ENCODE measurements at places on chromosomes 2 and 18.

DNA sequence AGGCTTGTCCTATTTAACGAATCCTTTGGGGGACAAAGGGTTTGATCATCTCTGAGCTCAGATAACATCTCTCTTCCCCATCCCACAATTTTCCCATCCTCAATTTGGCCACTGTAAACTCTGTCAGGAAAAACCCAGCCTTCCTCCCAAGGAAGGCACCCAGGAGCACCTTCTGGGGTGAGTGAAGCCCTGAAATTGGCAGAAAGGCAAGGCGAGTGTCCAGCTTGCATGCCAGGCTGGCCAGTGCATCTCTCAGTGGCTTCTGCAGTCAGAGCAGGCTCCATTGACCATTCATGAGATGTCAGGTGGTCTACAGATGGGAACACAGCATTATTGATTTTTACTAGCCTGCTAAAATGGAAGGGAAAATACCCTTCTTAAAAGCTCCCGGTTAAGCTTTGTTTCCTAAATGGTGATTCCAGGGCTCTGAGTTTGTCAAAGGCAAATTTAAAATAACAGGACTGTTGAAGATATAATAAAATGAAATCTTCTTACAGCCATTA is 83.2 kb upstream of the BOD1L2 start:
- no peak for DNase-seq

GRCh38 chr18:3624935-3625741 is 175.2 kb downstream of the TGIF1 start:
- DNase-seq: peak; percentile 70

- peak; percentile 82 for DNase-seq
These were observed 156.7 kb downstream of the LPIN1 start for GRCh38 chr2:11903085-11903606.

- no peak for DNase-seq
These were observed 66.6 kb upstream of the ODC1 start for GRCh38 chr2:10514743-10515142.

- DNase-seq: peak; percentile 65
These were observed 17.5 kb upstream of the MGAT4A start for GRCh38 chr2:98748292-98749065.

DNA sequence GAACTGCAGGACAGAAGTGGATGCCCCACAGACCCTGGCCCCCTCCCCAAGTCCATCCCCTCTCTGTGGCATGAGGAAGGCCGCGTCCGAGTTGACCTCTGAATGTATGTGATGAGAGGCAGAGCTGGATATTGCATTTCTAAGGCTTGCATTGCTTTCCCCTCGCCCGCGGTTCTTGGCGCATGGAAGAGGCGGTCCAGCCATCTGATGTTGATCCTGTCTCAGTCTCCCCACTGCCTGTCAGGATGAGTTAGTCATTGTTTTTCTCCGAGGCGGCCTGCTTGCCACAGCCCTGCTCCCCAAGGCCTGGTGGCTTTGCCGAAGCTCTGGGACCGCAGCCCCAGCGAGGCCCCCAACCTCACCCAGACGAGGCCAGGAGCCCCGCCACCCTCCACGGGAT is 88.6 kb downstream of the SMAD7 start:
- DNase-seq: no peak

- peak; percentile 86 for DNase-seq
These were observed 92.3 kb upstream of the SMAD2 start for GRCh38 chr18:48022531-48023329.

DNA sequence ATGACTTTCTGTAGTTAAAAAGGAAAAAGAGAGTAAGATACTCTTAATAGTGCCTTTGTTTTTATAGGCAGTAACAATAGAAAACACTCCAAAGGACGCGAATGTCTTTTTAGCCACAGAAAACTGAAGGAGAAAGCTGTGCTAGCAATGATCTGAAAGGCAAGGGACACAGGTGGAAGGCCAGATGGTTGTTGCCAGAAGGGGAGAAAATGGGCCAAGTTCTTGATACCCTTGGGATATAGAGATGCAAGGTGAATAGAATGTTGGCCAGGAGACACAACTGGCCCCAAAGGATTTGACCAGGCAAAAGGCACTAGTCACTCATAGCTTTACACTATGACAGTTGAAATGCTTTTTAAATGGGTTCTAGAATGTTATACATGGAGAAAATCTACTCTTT is 180.0 kb downstream of the NRXN1 start:
- DNase-seq: no peak

- DNase-seq: no peak
These were observed 27.6 kb upstream of the MYO1B start for GRCh38 chr2:191217580-191217979.

DNA sequence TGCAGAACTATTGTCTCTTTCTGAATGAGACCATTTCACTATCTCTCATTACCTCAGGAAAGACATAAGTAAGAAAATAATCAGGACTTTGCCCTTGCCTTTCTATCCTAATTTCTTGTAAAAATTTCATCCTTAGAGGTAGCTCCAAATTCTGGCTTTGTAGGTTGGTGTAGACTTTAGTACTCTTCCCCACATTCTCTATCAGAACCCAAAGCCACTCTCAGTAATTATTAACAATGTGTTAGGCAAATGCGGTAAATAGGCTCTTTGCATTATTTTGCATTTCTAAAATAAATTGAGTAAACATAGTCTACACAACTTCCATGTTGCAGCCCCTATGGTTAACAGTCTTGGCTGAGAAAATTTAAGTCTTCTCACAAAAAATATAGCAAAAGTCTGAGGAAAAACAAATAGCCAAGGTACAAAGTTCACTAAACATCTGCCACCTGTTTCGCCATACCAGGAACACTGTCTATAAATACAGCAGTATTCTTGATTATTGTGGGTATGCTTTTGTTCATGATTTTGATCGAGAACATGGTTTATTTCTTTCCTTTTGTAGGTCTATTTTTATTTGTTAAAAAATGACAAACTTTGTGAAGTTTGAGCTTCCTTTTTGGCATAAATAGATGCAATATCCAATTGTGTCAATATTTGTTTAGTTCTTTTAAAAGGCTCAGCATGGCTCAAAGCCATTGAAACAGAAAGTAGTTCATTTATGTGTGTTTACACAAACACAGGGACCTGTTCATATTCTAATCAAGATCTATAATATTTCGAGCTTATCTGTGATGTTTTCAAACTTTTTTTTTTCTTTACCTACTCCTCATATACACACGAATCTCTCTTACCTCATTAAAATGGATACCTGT is 1061.5 kb downstream of the CNTNAP5 start:
- DNase-seq: no peak

DNA sequence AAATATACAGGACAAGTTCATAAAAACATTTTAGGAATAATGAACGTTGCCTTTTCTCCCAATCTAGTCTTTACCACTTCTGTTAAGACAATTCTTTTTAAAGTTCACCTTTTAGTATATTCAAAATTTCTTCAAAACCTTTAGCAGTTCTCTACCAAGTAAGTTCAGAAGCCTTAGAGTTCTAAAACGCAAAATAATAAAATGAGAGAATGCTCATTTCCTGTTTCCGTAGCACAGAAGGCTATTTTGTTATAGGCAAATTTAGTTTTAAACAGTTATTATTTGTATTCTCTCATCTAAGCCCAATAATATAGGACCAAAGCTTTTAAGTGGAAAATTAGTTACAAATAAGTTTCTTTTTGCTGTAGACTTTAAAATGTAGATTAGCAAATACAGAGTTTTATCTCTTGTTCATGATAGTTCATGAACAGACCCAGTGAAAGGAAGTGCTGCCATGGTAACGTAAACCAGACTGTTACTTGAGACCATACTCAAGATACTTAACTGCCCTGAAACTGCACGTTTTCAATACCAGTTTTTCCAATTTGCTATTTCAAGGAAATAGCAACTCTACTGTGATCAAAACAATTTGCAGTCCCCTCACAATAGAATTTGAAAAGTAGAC is 173.1 kb upstream of the STON1 start:
- no peak for DNase-seq

DNA sequence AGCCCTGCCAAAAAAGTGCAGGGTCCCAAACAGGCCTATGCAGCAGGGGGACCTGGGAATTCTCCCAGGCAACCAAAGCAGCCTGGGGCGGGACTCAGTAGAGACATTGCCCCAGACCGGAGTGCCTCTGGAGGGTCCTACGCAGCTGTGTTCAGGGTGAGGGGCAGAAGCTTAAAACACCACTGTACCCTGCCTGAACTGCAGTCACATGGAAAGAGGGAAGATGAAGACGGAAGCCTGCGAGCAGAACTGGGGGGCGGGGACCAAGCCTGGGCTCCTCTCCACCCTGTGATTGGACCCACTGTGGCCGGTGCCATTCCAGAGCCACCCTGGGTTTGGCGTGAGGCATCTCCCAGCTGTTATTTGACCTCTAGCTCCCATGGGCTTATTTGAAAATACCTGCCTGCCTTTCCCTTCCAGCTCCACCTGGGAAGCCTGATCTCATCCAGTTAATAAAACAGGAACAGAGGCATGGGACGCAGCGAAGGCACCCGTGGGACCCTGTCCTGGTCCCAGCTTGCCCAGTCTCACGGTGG is 183.1 kb downstream of the SMAD2 start:
- no peak for DNase-seq

GRCh38 chr18:77114415-77115191 is 18.0 kb downstream of the MBP start:
- DNase-seq: peak; percentile 98

GRCh38 chr2:88831792-88832248 is 140.3 kb downstream of the RPIA start:
- peak; percentile 71 for DNase-seq

DNA sequence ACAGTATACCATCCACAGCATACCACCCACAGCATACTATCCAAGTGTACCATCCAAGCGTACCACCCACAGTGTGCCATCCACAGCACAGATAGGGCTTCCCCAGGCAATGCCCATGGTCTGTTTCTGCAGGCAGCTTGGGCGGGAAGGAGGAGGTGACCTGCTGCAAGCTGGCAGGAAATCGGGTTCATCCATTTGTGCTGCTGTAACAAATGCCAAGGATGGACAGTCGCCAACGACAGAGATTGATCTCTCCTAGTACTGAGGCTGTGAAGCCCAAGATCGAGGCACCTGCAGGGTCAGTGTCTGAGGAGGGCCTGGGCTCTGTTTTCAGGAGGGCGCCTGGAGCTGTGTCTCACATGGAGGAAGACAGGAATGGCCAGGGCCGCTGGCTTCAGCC is 93.6 kb upstream of the SNTG2 start:
- no peak for DNase-seq

DNA sequence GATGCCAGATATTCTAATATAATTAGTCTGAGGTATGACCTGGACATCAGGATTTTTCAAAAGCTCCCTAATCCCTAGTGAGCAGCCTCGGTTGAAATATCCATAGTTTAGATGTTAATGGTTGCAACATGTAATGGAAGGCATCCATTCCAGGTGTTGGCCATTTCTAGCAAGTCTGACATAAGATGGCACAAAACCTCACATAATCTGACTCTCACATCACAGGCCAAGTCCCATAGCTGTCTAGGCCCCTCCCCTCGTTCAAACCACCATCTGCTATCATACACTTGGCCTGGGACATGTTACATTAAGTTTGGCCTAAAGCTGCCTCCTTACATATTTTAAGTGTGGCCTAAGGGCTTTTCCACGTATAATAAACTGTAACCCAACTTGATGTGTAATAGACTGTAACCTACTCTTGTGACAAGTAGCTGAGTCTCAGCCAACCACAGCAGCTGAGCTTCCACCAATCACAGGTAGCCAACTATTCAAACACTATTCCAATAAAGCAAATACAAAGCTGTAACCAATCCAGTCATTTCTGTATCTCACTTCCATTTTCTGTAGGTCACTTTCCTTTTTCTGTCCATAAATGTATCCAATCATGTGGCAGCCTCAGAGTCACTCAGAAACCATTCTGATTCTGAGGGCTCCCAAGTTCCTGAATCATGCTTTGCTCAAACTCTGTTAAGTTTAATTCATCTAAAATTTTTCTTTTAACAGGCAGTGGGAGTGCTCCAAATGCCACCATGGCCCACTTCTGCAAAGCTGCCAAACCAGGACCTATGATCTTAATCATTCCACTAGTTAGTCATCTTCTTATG is 59.4 kb downstream of the ADD2 start:
- DNase-seq: peak; percentile 67

GRCh38 chr2:46257476-46257875 is 39.7 kb upstream of the EPAS1 start:
- no peak for DNase-seq

DNA sequence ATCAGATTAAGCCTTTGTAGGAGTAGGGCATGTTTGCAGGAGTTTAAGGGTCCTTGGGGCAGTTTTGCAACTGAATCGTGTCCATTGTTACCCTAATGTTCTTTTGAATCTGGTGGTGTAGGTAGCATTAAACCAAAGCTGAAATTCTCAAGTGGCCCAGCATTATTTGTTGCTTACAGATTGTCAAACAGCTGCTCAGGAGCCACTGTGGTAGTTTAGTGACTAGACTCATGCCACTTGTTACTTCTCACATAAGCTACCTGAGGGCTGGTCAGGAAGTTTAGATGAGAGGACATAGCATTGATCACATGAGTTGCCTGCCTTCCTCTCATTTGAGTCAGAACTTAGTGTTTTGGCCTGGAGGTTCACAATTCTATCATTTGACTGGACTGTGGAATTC is 157.6 kb downstream of the HAUS1 start:
- DNase-seq: no peak

DNA sequence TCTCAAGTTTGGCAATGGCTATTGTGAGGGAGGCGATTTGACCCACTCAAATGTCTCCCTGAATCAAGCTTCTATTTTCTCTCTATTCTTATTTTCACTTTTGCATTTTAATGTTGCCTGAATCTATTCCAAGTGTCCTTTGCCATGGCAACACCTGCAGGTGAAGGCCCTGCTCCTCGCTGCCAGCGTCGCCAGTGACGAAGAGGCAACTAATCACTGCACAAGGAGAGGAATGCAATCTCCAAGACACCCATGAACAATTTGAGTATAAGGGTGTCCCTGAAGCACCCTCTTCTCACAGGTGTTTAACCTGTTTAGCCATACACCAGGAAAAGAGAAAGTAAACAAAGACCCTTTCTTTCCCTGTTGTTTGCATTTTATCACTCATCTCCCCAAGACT is 165.6 kb upstream of the VRK2 start:
- DNase-seq: no peak

DNA sequence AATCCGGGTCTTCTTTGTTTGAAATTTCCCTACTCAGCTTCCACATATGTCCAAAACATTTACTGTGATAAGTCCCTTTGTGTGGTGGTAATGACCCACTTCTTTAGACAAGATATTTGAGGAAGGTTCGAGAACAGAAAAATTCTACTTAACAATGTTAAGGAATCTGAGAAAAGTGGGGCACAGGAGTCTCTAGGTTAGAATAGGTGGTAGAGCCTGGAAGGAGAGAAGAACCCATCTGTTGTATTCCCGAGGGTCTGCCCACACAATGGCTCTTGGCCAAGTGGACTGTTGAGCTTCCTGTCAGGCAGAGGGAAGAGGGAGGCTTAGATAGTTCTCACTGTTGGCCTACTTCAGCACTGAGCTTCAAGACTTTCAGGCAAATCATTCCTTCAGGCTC is 4.3 kb downstream of the IGFBP2 start:
- no peak for DNase-seq

- peak; percentile 34 for DNase-seq
These were observed 344.4 kb downstream of the CLIP4 start for GRCh38 chr2:29459445-29460179.

Measured in suppressor macrophage (primary cell).